ENCODE measurements at places on chromosomes 12 and 14. TPM values are rescaled to one million over a fixed set of nuclear protein-coding genes. Genes with fewer than 3 reads are reported as not detected.

GRCh38 chr14:75697386-75697785 is 36.3 kb downstream of the TTLL5 start:
- DNase-seq, result no peak

- no peak for DNase-seq
Measured at GRCh38 chr12:59808317-59808910, 212.6 kb downstream of the SLC16A7 start.

- no peak for DNase-seq
Measured at GRCh38 chr12:96571101-96571862, 81.9 kb downstream of the CFAP54 start.

DNA sequence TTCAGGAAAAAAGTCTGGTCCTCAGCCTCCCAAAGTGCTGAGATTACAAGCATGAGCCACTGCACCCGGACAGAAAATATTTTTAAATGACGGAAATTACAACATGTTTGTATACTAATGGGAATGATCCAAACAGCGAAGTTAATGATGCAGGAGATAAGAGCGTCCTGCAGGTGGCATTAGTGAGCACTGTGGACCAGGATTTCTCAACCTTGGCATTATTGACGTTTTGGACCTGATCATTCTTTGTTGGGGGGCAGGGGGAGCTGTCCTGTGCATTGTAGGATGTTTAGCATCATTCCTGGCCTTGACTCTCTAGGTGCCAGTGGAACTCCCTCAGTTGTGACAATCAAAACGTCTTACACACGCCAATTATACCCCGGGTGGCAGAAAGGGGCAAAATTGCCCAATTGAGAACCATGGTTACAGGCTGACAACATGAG is 34.1 kb downstream of the SCFD1 start:
- no peak for DNase-seq

NEUROD4 gene
- not detected for total RNA-seq

SRRM4 gene
- not detected for total RNA-seq

Data from pancreas (tissue), 10 donors.